ENCODE measurements at places on chromosomes 12 and 14. TPM values are rescaled to one million over a fixed set of nuclear protein-coding genes. Genes with fewer than 3 reads are reported as not detected.

DNA sequence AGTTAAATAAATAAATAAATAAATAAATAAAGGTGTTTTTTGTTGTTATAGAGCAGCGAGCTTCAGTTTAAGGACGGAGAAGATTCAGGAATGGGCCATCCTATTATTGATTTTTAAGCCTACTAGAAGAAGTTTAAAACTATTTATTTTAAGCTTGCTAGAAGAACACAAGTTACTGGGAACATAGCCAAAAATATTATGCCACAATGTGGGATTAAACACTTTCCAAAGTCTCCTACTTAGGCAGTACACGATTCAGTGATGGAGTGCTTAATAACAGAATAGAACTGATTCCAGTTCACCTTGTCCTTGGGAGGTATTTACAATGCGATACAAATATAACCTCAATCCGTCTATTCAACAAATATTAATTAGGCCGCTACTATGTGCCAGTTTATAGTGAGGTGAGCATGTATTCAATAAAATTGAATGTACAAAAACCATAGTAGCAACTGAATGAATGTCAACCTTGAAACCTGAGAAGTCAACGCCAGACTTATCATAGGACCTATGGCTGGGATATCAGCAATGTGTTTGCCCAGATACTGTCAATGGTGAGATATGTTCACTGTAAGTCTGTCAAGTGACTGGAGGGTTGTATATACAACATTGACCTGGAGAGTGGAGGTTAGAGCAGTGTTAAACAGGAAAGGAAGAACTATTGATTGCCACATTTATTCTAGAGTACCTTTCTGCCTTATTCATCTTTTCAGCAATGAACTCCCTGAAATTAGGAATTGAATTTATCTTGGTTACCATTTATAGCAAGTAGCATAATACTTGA, 486.4 kb downstream of the TMTC2 start:
- DNase-seq, result no peak

DNA sequence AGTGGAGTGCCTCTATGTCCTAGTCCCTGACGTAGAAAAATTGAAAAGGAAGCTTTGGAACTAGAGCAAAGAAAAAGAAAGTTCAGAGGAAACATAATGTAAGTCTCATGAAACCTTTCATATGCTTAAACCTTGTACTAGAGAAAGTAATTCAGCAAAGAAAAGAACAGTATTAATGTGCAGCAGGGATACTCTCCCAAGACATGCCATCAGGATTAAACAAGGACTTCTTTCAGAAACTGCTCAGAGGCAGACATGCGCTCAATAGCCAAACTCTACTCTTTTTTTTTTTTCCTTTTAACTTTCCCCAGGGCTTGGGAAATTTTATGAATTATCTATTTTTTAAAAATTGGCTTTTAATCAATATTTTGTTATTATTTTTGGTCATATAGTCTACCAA, 7.1 kb upstream of the ASB8 start:
- DNase-seq, result no peak

- DNase-seq, result no peak
Observed at GRCh38 chr12:43806737-43807072, 588 bp upstream of the TWF1 start.

DNA sequence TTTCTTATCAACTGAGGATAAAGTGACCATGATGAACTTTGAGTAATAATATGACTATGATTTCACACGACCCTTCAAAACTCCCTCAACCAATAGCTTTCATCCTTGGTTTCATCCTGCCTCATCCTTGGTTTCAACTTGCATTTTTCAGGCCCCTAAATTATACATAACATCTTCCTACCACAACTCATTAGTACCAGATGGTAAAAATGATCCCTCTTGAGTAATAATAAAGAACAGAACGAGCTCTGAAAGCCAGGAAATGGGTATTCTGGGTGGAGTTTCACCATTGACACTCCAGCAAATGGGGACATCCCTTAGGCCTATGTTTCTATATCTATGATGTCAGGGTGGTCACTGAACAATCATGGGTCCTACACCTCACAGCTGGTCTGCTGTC, 72.1 kb upstream of the LMNTD1 start:
- no peak for DNase-seq

- no peak for DNase-seq
Observed at GRCh38 chr12:8780389-8780788, 42.0 kb upstream of the A2ML1 start.

DNA sequence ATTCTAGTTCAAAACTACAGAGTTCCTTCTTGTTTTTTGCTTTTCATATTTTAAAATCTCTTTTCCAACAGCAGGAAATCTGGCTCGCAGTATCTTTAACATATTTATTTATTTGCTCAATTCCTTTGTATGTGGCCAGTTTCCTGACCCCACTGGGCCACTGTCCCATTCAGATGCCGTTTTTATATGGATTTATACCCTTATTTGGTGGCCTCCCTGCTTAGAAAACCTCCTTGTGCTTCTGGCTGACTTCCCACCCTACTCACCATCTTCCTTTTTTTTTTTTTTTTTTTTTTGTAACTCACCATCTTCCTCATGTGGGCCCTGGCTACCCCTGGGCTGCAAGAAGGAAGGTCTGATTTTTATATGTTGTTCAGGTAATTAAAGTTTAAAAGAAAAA, 53.9 kb downstream of the TTLL5 start:
- no peak for DNase-seq

DNA sequence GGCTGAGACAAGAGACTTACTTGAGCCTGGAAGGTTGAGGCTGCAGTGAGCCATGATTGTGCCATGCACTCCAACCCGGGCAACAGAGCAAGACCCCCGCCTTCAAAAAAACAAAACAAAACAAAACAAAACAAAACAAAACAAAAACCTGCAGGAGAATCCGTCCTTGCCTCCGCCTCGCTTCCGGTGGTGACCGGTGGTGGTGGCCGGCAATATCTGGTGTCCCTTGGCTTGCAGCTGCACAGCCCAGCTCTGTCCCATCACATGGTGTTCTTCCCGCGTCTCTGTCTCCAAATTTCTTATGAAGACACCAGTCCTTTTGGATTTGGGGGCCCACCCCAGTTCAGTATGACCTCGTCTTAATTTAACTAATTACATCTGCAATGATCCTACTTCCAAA, 10.0 kb downstream of the SMIM41 start:
- no peak for DNase-seq

KCTD10 gene
- 56.3 TPM for total RNA-seq

RFX4 gene
- not detected for total RNA-seq

LMNTD1 gene
- total RNA-seq, result not detected

MAP3K12 gene
- total RNA-seq, result 14.0 TPM

Data from suprapubic skin (tissue), 4 donors.